Epithelial cell of esophagus (primary cell): ENCODE measurements at places on chromosomes 16 and 17.

DNA sequence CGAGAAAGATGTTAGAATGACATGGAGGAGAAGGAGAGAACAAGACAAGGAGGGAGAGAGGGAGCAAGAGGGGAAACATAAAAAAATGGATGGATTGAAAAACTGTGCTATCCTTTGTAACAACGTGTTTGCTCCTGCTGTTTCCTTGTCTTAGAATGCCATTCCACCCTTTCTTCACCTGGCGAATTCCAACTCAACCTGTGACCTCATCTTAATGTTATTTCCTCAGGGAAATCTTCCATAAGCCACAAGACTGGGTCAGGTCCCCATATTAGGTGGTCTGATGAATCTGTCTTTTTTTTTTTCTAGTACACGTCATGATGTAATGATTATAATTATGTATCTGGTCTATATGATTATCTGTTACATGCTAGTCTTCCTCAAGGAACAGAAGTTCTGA, 195.0 kb upstream of the MAF start:
- DNase-seq = peak; percentile 70

- no peak for DNase-seq
These were observed 17.4 kb upstream of the STAC2 start for GRCh38 chr17:39243155-39243554.

- DNase-seq = no peak
These were observed 34.5 kb downstream of the USP7 start for GRCh38 chr16:8929086-8929748.

DNA sequence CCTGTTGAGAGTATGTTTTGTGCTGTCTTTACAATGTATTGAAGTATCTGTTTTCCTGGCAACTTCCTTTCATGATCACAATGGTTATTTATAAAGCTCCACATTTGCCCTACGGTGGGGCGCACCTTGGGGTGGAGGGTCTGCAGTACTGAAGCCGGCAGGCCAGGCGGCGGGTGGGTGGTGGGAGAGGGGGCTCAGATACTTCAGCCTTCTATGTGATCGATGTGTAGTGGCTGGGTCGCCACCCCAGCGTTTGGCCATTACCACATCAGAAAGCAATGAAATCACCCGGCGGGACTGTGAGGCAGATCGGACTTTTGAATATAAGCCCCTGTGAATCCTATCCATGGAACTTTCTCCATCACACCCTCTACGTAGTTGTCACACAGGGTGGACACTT, 196.6 kb downstream of the FOXL1 start:
- DNase-seq = no peak
